ENCODE measurements at places on chromosomes 1 and 21.

- peak; percentile 68 for DNase-seq
Measured at GRCh38 chr1:154221278-154222001, 685 bp downstream of the UBAP2L start.

DNA sequence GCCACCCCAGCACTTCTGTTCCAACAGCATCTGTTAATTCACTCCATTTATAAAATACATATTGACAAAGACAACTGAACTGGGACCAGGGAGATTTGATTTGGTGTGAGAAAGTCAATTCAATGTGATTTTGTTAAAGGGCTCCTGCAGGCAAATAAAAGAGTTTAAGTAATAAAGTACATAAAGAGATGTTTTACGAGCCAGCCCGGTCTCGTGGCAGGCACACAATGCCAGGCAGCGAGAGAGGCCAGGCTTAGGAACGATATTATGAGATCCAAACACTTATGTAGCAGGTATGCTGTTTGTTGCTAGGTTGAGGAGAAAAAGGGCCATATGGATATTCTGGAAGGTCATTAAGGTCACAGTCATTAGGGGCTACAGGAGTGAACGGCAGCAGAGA, 227.1 kb downstream of the KCTD3 start:
- peak; percentile 58 for DNase-seq

DNA sequence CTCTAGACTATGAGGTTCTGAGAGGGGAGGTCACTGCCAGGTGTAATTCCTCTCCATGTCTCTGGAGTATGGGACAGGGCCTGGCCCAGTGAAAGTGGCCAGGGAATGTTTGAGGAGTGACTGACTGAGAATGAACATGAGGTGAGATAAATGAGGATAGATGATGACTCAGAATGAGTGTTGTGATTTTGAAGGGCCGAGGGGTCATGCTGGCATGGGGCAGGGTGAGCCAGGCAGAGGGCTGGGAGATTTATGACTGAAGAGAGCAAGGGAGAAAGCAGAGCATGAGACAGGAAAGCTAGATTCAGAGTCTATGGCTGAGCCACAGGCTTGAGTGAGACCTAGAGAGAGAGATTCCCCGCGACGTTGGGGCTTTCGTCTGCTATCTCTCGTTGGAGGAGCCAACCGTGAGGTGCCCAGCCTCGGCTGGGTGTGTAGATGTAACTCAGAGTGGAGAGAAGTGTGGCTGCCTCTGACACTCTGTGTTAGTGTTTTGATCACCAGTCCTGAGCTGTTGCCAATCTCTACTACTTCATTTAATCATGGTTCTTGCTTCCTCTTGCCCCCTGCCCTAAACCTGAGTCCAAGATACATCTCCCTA, 50.1 kb downstream of the FOXD2 start:
- DNase-seq: no peak

- peak; percentile 83 for DNase-seq
Measured at GRCh38 chr1:36446271-36446670, 4.0 kb downstream of the OSCP1 start.

- no peak for DNase-seq
Measured at GRCh38 chr1:7470904-7471638, 300.0 kb upstream of the VAMP3 start.

- DNase-seq: no peak
Measured at GRCh38 chr1:92473781-92474495, 12.8 kb downstream of the GFI1 start.

GRCh38 chr1:160679893-160680292, 31.7 kb downstream of the CD48 start:
- no peak for DNase-seq

DNA sequence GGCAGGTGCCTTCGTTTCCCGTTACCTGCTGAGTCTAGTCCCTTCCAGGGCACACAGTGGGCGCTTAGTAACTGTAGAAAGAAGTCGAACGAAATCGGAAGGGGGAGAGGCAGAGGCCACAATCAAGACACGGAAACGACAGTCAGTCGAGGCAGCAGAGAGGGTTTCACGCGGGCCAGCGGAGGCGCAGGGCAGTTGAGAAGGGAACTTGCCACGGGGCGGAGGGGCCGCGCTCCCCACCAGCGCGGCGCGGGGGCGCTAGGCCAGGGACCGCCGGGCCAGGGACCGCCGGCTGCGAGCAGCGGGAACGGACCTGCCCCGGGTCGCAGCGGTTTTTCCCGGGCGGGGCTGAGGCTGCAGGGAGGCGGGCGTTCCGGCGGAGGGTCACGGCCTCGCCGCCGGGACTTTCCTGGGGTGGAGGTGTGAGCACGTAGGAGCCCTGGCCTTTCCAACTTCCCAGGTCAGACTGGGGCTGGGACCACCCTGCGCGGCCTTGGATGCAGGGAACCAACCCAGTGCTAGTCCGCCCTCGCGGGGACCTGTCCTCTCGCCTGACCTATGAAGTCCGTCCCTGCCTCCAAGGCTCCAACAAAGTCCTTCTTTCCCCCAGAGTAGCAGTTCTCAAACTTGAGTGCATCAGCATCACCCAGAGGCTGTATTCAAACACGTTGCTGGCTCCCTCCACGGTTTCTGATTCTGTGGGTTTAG, 150.1 kb upstream of the FGGY start:
- DNase-seq: peak; percentile 4

DNA sequence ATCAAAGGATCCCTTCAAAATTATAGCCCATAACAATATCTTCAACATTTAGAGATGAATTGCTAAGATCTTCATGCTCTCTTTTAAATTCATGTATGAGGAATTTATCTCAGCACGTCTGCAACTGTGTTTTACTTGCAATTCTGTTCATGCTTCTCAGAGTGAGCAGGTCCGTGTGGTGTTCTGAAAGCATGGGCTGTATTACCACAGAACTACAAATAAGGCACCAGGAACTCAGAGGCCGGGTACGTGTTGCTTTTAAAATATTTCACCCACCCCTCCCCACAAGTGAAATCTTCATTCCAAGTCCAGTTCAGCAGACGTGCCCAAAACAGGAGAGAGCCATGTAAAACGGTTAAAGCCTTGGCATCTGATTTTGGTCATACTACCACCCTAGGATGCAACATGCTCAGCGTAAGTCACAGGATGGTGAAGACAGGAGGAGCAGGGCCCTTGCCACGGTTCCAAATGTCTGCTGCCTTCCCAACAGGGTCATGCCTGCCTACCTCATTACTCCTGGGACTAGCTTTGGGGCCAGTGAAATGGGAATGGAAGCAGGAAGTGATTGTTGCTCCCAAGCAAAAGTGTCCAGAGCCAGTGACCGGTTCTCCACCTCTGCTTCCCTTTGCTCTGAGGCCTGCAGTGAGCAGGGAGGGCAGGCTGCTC, 133.7 kb downstream of the PTPN14 start:
- no peak for DNase-seq
